ENCODE measurements at places on chromosomes 5 and 9.

DNA sequence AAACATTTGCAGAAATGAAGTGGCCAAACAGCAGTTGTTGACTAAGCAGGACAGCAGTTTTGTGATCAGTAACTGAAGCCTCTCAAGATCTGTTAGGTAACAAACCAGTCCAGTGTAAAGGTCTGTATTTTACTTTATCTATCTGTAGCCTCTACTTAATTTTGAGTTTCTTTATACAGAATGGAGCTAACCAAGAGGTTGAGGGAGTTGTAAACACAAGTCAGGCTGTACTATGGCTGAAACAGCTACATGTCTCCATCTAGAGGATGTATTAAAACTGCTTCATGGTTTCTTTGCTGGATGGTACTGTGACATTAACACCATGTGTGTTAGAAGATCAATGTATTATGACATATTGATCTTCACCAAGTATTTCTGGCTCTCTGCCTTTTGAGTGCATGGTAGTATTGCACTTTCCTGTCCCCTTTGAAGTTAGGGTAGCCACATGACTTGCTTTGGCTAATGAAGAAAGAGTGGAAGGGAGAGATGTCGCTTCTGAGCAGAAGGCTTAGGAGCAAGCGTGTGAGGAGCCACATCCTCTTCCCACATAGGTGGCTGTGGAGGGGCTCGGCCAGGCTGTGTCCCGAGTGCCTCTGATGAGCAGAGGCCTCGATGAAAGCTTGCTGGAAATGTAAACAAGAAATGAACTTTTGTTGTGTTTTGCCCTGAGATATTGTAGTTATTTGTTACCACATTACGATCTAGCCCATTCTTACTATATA lies 105.6 kb upstream of the PCA3 start:
- no peak for DNase-seq

DNA sequence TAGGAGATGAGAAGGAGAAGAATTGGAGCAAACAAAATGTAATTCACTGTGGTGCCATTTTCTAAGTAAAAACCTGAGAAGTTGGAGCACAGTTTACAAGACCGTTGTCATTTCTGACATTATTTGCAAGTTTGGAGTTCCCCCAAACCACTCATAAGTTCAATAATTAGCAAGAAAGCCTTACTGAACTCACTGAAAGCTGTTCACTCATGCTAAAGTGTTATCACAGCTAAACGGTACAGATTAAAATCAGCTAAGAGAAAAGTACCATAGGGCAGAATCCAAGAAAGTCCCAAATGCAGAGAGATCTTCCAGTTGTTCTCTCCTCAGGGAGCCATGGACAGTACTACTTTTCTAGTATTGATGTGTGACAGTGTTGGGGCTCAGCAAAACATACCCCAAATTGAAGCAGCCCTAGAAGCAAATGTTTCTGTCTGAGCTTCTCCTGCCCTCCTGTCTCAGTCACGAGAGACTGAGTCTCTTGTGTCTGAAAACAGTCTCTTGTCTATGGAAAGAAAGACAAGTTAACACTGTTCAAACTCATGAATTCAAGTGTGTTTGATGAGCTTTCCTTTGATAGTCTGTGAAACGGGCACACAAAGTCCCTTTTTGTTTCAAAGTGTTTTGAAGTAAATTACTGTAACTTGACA lies 221.2 kb downstream of the GABRG2 start:
- no peak for DNase-seq

DNA sequence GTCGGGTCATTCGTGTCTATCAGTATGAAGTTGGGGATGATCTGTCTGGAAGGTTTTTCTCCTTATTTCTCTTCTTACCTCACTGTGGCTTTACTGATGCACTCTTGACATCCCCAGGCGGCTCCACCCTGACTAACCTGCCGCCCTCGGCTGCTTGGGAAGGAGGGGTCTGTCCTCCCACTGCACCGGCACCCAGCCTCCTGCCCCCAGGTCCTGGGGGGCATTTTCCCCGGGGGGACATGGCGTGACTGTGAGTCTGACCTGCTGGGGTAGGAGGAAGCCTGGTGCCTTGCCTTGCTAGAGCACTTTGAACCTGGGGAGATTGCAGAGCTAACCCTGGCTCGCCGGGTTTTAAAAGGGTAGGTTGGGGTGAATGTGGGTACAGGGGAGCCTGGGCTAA lies 27.5 kb downstream of the DYNC2I2 start:
- no peak for DNase-seq

DNA sequence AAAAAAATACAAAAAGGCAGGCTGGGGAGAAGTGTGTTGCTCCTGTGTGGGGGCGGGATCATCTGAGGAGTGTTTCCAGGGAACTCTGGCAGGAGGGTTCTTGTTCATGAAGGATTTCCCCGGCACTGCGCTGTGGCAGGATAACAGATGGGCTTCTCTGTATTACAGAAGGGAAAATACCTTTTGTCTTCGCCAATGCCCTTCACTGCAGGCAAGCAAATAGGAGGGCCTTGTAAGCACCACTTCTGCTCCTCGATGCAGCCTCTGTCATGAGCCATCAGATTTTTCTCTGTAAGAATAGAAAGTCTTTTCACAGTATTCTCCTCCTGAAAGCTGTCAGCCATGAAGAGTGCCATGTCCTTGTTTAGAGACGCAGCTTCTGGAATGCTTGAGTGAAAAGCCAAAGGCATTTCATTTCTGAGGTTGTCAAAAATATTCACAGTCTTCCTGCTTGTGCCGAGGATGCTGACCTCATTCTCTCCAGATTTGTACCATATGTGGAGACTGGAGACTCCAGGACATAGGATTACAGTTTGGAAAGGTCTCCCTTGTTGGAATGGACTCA lies 294.0 kb downstream of the YTHDC2 start:
- DNase-seq, result peak; percentile 50

GRCh38 chr5:148455185-148455584 lies 71.4 kb downstream of the FBXO38 start:
- DNase-seq, result no peak

DNA sequence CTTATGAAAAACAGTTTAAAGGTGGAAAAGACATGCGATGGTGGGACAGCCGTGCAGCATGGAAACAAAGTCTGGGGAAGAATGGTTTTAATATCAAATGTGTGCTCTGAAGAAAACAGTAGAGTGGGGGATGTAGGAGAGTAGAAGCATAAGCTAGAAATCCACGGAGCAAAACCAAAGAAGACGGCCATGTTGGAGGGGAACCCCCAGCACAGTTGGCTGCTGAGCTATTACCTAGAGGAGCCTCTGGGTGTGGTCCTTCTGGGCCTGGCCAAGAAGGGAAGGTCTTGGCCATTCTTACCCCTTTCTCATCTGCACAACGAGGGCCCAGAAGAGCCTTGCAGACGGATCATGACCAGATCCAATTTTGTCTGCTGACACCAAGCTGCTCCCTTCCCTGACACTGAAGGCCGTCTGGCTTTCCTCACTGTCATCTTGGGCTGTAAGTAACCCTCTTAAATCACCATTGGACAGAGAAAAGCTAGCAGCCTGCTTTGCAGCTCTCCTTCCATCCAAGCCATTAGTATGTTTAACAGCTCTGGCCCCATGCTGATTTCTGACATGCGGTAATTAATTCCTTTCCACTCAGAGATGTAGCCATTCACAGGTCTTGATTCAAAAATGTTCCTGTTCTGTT lies 189.5 kb downstream of the SEC61B start:
- no peak for DNase-seq

- no peak for DNase-seq
These were observed 42.2 kb upstream of the PDE8B start for GRCh38 chr5:77168161-77168878.

- DNase-seq, result no peak
These were observed 272.2 kb downstream of the PLK2 start for GRCh38 chr5:58187432-58188261.

- no peak for DNase-seq
These were observed 161.2 kb downstream of the MED27 start for GRCh38 chr9:131918481-131918880.
